ENCODE measurements at places on chromosomes 3 and 15. TPM values are rescaled to one million over a fixed set of nuclear protein-coding genes. Genes with fewer than 3 reads are reported as not detected.

ADAM10 gene
- 90.9 TPM for total RNA-seq

CPN2 gene
- total RNA-seq = not detected

TIPARP gene
- 89.9 TPM for total RNA-seq

PSMD2 gene
- 623 TPM for total RNA-seq

ZNF80 gene
- 0.06 TPM for total RNA-seq

STRIT1 gene
- total RNA-seq = not detected

FANCD2 gene
- 32.9 TPM for total RNA-seq

TMIE gene
- not detected for total RNA-seq

UROC1 gene
- total RNA-seq = not detected

PPP1R14D gene
- not detected for total RNA-seq

CCR9 gene
- total RNA-seq = not detected

All from LHCN-M2 (cell line).